Osteocyte (in vitro differentiated cells): ENCODE measurements at places on chromosomes 5 and 9. TPM values are rescaled to one million over a fixed set of nuclear protein-coding genes. Genes with fewer than 3 reads are reported as not detected.

ABO gene
- total RNA-seq: not detected in 2 replicates

HTR1A gene
- not detected in 2 replicates for total RNA-seq

JAKMIP2 gene
- total RNA-seq: 1.8 and 2.0 TPM in 2 replicates

CRHBP gene
- total RNA-seq: 7.1 and 9.6 TPM in 2 replicates

UBAC1 gene
- total RNA-seq: 38.9 and 41.9 TPM in 2 replicates

CCDC180 gene
- 10.7 and 14.5 TPM in 2 replicates for total RNA-seq

FBXO38 gene
- total RNA-seq: 50.1 TPM in 2 replicates

CACNA1B gene
- total RNA-seq: 0.08 and 0.13 TPM in 2 replicates

CCL21 gene
- total RNA-seq: not detected in 2 replicates

IL17B gene
- total RNA-seq: not detected in 2 replicates

TUBB4B gene
- 132 and 136 TPM in 2 replicates for total RNA-seq

SEC61B gene
- 145 and 148 TPM in 2 replicates for total RNA-seq

SCGB3A2 gene
- not detected in 2 replicates for total RNA-seq

IFNA13 gene
- not detected in 2 replicates for total RNA-seq

DMGDH gene
- 1.1 and 2.4 TPM in 2 replicates for total RNA-seq

SPATA31D4 gene
- not detected in 2 replicates for total RNA-seq

ADRA1B gene
- 4.0 and 4.6 TPM in 2 replicates for total RNA-seq
